ENCODE measurements at places on chromosomes 4 and X.

- H3K36me3 ChIP-seq: no peaks in the 10 kb centered on the region
- H3K4me1 ChIP-seq: no peaks in the 10 kb centered on the region
- no peaks in the 10 kb centered on the region for H3K27me3 ChIP-seq
- no peak overlapping the region for H3K4me3 ChIP-seq
- no peak overlapping the region for H3K27ac ChIP-seq
These were observed 30.4 kb downstream of the ACOX3 start for GRCh38 chr4:8410066-8410625.

DNA sequence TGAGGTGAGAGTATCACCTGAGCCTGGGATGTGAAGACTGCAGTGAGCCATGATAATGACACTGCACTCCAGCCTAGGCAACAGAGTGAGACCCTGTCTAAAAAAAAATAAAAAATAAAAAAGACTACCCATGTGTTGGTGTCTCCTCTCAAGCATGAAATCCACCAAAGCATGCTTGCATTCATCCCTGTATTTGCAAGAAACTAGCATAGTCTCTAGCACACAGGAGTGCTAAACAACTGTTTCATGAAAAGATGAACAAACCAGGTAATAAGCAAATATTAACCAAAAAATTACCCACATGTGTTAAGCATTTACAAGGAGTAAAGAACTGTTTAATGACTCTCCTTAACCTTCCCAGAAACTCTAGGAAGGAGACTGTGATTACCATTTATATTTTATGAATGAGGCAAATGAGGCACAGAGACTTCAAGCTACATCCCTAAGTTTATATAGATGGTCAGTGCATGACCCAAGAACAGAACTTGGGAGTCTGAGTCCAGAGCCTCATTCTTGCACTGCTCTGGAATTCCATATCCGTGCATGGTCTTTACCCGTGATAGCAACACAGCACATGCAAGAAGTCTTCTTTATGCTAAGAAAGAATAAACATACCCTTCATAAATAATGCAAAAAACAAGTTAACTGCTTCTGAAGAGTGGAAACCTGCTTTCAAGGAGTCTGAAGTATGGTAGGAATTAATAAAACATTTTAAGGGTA, 186.1 kb upstream of the STS start:
- H3K36me3 ChIP-seq: no peaks in the 10 kb centered on the region
- no peaks in the 10 kb centered on the region for H3K27me3 ChIP-seq
- H3K4me1 ChIP-seq: no peaks in the 10 kb centered on the region
- no peak overlapping the region for H3K4me3 ChIP-seq
- DNase-seq: no peak

DNA sequence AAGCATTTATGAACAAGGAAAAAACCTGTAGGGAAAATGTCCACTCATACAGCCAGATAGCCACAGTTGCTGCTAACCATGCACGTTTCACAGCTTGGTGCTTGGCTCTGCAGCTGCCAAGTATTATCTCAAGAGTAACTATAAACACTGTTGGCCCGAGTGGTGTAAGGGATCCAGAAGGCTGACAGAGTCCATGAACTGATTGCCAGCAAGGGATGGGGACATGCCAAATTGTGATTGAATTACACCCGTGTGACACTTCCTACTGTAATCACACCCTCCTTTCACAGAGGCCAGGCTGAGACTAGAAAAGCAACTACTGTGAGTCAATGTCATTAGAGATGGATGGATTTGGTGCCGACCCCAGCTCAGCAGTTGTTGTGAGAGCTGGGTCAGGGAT, 223.9 kb upstream of the ANKRD50 start:
- no peak for DNase-seq
- H3K4me3 ChIP-seq: no peak overlapping the region
- H3K4me1 ChIP-seq: no peaks in the 10 kb centered on the region
- H3K27me3 ChIP-seq: no peaks in the 10 kb centered on the region
- no peaks in the 10 kb centered on the region for H3K36me3 ChIP-seq
- no peak overlapping the region for H3K27ac ChIP-seq

GRCh38 chrX:75230296-75230695, 43.6 kb upstream of the UPRT start:
- DNase-seq: no peak
- no peaks in the 10 kb centered on the region for H3K27me3 ChIP-seq
- no peaks in the 10 kb centered on the region for H3K4me1 ChIP-seq
- no peaks in the 10 kb centered on the region for H3K36me3 ChIP-seq

DNA sequence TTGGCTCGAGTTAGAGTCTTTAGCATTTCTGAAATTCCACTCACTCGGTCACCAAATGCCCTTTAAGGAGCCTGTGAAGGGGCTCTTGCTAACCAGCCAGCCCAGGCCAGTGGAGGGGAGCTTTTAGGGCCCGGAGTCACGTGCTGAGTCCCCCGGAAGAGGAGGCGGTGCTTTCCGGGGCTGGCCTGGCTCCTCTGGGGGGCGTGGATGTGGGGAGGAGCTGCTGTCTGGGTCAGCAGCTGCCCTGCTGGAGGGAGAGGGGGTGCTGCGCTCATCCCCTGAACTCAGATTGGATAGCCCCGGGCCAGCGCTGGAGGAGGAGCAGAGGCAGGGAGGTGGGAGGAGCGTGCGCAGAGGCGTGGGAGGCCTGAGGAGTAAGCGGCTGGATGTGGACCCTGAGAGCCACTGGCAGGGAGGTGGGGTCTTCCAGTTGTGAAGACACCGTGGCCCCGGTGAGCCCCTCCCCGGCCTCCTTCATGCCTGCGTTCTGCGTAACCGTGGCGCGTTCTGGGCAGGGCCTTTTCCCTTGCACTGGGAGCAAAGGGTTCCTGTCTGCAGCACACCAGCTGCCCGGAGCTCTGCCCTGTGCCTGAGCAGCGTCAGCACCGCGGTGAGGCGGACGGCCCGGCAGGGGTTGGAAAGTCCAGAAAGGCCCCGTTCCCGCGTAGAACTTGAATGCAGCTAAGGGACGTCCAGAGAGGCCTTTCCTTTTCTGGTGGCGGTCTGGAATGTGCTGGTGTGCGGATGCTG, 19.7 kb downstream of the MAEA start:
- no peaks in the 10 kb centered on the region for H3K27me3 ChIP-seq
- H3K36me3 ChIP-seq: no peaks in the 10 kb centered on the region
- H3K4me3 ChIP-seq: peak overlapping the region; percentile 5
- no peak overlapping the region for H3K27ac ChIP-seq

DNA sequence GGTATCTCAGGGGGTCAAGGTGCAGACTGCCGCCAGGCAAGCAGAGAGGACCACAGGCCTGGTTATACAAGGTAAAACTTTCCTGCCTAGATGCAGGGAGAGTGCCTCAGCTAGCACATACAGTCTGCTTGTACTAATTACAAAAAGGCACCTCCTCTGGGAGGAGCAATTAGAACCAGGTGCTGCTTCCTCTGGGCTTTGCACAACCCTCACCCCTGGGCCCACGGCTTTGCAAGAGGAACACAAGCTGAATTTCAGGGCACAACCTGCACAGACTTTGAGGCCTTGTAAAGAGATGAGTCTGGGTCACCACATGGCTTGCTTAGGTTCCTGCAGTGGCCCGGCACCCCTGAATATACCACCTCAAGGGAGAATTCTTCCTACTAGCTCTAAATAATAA, 9.2 kb upstream of the CITED1 start:
- no peaks in the 10 kb centered on the region for H3K4me1 ChIP-seq
- H3K27ac ChIP-seq: no peak overlapping the region
- no peaks in the 10 kb centered on the region for H3K36me3 ChIP-seq
- H3K27me3 ChIP-seq: no peaks in the 10 kb centered on the region
- no peak for DNase-seq
- no peak overlapping the region for H3K4me3 ChIP-seq

DNA sequence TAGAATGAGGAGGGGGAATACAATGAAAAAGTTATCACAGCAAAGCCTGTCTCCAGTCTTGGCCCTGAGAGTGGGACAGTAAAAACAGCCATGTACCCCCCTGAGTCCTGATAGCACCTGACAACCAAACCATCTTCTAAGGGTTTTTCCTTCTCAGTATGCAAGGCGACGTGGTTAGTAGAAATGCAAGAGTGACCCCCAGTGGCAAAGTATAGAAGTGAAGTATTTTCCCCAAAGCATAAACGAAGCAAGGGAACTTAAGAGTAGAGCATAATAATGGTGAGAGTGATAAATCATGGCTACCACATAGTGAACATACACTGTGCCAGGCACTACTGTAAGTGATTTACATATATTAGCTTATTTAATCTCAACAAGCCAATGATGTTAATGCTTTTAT, 52.8 kb downstream of the FAM47C start:
- no peaks in the 10 kb centered on the region for H3K36me3 ChIP-seq
- H3K27ac ChIP-seq: no peak overlapping the region
- DNase-seq: peak; percentile 17
- no peak overlapping the region for H3K4me3 ChIP-seq

DNA sequence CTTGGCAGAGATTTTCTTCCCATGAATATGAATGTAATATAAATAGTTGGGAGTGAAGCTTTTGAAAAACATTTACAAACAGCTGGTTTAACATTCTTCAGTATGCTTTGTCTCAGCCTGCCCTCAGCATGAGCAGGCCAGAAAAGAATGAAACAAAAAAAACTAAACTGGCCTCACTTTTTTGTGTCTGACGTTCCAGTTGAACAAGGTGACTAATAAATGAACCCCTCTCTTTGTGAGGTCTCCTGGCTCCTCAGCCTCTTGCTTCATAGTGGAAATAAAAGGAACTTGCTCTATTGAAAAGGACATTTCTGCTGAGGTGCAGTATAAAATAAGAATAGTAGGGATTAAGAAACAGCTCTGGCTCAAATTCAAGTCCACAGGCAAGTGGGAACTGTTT, 9.4 kb downstream of the CHST7 start:
- no peaks in the 10 kb centered on the region for H3K27me3 ChIP-seq
- DNase-seq: no peak
- peaks cover 20% of the 10 kb centered on the region for H3K4me1 ChIP-seq

DNA sequence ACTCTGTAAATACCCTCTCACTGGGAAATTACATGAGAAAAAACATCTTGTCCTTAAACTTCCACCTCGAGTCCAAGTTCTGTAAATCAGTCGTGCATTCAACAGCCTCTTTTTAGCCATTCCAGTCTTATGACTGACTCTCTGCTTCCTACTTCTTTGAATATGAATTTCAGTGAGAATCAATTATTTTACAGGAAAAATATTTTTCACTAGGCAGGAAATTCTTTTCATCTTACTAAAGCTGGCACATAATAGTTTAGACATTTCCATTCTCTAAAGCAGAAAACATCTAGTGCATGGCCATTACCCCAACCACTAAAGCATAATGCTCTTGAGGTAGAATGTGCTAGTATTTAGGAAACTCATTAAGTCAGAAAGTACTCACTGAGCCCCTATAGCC, 565.7 kb upstream of the FAT1 start:
- H3K4me3 ChIP-seq: no peak overlapping the region
- no peaks in the 10 kb centered on the region for H3K4me1 ChIP-seq
- no peak for DNase-seq
- no peaks in the 10 kb centered on the region for H3K36me3 ChIP-seq

DNA sequence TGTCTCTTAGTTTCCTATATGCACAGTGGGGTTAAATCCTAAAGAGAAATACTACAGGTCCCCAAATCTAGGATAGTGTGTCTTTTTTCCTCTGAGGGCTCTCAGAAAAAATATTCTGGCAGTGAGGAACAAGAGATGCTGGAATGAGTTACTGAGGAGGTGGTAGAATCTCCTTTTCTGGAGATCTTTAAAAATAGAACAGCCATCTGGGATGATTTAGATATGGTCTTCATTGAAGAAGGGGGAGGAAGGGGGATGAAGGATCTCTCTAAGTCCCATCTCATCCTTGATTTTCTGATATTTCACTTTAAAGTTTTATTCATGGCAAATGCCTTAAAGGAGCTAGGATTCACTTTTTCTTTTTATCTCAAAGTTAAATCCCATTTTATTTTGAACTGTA, 235.0 kb downstream of the MAML3 start:
- no peak for DNase-seq
- H3K27me3 ChIP-seq: no peaks in the 10 kb centered on the region
- no peak overlapping the region for H3K4me3 ChIP-seq
- H3K4me1 ChIP-seq: peaks cover 48% of the 10 kb centered on the region
- no peaks in the 10 kb centered on the region for H3K36me3 ChIP-seq

- no peaks in the 10 kb centered on the region for H3K36me3 ChIP-seq
- no peak overlapping the region for H3K27ac ChIP-seq
- no peaks in the 10 kb centered on the region for H3K27me3 ChIP-seq
- H3K4me3 ChIP-seq: no peak overlapping the region
- no peaks in the 10 kb centered on the region for H3K4me1 ChIP-seq
- no peak for DNase-seq
These were observed 282.0 kb downstream of the PPP3CA start for GRCh38 chr4:101065346-101065745.

DNA sequence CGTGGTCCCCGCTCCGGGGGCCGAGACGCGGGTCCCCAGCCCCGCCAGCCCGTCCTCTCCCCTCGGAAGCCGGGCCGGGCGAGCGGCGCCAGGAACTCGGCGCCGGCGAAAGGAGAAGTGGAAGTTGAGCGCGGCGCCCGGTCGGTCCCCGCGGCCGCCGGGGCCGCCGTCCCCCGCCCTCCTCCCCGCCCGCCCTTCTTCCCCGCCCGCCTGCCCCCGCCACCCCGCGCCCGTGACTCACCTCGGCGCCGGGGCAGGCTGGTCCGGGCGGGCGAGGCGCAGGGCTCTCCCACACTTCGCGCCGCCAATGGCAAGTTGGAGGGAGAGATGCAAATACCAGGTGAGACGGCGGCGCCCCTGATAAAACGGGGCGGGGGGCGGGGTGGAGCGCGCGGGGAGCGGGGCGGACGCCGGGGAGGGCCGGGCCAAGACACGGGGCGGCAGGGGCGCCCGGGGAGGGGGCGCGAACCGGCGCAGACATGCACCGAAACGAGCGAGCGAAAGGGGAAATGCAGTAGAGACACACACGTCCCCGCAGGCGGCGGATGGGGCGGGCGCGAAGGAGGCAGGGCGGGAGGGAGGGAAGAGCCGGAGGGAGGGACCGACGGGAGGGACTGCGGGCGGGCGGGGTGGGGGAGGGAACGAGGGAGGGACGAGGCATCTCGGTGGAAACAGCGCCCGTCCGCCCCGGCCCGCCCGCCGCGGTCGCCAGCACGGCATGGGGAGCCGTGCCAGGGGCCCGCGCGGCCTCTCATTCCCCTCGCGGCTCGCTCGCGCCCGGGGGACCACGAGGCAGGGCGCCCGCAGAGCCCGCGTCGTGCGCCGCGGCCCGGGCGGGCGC, at the start of gene ELF4:
ELF4 (minus strand) TSS at position 119 of the 841 bp plus-strand sequence. CDS start 29,167 bp downstream, outside the sequence.
- H3K27me3 ChIP-seq: no peaks in the 10 kb centered on the region
- H3K27ac ChIP-seq: peak within 1 kb of the TSS; percentile 90
- no peak for DNase-seq

DNA sequence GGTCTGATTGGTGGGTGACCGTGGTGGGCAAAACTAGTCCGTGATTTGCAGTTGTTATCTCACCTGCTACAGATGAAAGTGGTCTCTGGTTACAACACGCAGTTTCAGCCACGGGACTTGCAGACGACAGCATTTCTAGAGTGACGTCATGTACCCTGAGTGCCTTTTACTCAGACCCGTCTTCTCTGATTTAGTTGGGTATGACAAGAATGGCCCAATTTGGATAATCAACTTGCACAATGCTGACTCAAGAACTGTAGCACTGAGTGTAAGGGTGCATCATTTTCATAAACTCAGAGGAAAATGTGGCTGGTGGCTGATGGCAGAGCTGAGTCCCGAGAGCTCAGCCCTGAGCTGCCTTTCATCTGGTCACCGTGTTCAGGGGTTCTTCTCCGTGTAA, 281.4 kb upstream of the FRG1 start:
- H3K27me3 ChIP-seq: no peaks in the 10 kb centered on the region
- no peaks in the 10 kb centered on the region for H3K36me3 ChIP-seq
- no peak overlapping the region for H3K4me3 ChIP-seq
- H3K4me1 ChIP-seq: no peaks in the 10 kb centered on the region

Measured in Panc1 (cell line).